WERI-Rb-1 (cell line): ENCODE measurements at places on chromosomes 5 and 9.

DNA sequence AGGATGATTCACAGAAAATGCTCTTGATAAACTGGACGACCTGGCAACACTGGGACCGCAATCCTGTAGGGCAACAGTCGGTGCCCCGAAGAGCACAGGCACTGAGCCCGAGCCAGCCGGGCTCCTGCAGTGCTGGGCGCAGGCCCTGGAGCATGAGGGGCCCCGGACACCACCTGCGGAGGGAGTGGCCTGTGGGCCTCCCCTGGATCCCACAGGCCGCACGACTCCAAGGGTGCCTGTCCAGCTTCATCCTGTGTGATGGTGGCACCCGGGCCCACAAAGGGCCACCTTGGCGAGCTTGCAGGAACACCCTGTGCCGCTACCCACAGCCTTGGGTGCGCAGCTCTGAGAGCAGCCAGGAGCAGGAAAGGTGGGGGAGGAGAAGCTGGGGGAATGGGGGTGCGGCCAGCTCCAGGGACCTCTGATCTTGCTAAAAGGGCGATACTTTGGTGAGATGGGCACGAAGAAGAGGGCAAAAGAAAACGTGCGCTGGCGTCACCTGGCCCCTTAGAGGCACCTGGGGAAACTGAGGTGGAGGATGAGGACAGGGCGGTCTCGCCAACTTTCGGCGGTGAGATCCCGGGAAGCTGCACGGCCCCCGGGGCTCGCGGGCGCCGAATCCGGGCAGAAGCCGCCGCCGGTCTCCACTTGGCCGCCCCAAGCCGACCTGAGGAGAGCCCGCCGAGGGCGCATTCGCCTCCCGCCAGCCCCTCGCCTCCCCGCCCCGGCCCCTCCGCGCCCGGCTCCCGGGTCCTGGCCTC lies 722 bp downstream of the TBC1D9B start:
- no peak for DNase-seq

DNA sequence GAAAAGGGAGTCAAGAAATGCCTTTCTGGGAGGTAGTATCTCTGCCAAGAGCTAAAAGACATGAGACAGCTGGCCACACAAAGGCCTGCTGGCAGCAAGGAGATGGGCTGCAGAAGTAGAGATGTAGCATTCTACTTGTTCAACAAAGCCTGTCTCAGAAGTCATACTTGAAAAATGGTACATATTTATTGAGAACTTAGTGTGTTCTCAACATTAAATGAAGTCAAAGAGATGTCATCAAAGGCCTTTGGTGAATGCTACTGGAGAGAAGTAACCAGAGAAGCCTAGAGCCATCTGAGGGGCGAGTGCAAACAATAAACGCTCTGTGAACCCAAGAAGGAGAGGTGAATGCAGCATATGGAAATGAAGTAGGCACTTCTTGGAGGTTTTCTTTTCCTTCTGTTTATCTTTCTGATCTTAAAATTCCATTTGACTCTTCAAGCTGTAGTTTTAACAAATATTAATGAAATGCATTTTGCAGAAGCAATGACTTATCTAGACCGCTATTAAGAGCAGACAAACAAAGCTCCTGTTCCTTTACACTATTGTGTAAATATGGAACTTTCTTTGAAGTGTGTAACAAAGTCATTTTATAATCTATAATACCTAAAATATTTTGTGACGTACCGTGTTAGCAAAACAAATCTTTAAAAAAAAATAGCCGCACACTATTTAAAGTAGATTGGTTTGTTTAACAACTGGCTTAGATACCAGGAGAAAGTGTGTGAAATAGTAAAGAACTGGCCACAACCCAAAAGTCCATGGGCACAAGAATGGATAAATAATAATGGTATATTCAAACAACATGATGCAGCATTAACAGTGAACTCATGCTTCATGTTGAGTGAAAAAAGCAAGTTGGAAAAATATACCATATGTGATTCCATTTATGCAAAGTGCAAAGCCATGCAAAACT lies 70.2 kb downstream of the ZNF608 start:
- no peak for DNase-seq

GRCh38 chr5:96203761-96204160 lies 229.3 kb downstream of the PCSK1 start:
- DNase-seq, result no peak

DNA sequence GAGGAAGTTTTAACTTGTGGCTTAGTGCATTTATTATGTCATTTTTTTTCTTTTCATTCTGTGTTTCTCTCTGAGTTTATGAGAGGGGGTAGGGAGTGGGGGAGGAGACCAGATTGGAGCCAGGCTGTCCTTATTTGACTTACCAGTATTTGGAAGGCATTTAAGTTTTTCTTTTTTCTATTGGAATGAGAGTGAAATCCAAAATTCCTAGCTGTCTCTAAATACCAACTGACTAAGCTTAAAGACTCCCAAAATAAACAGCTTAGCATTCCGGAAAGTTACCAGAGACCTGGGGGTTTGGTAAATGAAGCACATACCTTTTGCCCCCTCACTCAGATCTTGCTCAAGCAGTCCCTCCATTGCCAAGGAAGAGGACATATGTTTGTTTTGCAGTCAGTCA lies 581.9 kb upstream of the BRINP1 start:
- DNase-seq, result no peak

DNA sequence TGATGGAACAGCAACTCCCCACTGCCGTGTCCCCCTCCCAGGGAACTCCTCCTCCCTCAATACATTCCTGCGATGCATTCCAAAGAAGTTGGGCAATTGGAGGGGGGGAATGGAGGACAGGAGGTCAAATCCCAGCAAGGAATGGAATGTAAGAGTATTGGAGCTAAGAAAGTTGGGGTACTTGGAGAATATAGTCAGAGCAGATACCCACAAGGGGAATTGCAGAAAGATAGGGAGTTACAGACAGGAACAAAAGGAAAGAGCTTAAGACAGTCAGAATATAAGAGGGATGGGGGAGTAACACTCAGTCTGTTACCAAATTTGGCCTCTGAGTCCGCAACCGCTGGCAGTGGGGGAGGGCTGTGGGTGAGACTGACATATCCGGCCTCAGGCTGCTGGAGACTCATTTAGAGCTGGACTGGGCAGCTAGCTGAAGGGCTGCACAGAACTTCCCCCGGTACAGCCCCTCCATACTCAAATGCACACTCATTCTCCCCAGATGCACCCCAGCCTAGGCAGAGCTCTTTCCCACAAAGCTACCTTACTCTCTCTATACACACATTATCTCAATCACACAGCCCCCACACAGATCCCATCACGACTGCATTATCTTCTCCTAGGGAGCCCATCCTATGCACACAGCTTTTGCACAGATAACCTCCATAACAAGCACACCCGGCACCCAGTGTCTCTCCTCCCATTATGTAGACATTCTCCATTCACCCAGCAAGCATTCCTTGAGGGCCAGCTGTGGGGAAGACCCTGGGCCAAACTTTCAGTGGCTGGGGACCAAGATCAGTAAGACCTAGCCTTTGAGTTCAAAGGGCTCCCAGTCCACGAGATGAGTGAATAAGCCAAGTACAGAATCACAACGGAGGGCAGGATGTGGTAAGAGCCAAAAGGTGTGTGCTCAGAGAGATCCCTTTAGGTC lies 3.7 kb downstream of the TLN1 start:
- DNase-seq, result no peak

DNA sequence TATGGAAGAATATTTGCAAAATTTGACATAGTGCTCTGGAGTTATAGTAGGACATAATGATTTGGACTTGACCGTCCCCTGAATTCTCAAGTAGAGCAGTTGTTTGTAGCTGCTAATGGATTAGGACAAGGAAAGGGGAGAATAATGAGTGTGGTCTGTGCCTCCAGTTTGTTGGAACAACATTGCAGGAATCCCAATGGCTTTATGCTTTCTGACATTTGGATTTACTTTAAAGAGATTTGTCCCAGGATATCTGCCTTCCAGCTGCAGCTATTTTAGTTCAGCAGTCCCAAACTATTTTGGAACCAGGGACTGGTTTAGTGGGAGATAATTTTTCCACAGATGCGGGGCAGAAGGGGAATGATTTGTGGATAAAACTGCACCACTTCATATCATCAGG lies 648.2 kb downstream of the SLCO4C1 start:
- no peak for DNase-seq

GRCh38 chr5:93586736-93587596 lies 3.9 kb downstream of the NR2F1 start:
- DNase-seq, result no peak

- DNase-seq, result no peak
Measured at GRCh38 chr5:39058178-39058921, 15.8 kb downstream of the RICTOR start.

DNA sequence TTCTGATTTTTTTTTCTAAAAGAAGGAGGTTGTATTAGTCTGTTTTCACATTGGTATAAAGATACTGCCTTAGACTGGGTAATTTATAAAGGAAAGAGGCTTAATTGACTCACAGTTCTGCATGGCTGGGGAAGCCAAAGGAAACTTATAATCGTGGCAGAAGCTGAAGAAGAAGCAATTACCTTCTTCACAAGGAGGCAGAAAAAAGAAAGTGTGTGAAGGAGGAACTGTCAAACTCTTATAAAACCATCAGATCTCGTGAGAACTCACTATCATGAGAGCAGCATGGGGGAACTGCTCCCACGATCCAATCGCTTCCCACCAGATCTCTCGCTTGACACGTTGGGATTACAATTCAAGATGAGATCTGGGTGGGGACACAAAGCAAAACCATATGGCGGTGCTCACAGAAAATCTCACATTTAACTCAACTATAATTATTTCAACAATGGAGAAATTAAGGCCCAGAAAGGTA lies 27.1 kb downstream of the DPYSL3 start:
- peak; percentile 65 for DNase-seq

DNA sequence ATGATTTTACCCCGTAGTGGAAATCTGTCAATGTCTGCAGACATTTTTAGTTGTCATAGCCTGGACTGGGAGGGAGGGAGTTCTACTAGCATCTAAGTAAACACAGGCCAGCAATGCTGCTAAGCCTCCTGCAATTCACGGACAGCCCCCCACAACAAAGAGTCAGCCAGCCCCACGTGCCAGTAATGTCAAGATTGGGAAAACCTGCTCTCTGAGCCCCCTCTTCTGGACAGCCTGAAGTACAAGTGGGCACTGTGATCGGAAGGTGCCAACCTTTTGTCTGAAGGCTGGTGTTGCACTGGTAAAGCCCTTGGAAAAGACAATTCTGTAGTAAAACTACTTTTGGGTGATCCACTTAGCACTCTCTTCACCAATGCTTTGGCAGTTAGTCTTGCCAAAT lies 154.5 kb downstream of the TARS1 start:
- DNase-seq, result no peak

DNA sequence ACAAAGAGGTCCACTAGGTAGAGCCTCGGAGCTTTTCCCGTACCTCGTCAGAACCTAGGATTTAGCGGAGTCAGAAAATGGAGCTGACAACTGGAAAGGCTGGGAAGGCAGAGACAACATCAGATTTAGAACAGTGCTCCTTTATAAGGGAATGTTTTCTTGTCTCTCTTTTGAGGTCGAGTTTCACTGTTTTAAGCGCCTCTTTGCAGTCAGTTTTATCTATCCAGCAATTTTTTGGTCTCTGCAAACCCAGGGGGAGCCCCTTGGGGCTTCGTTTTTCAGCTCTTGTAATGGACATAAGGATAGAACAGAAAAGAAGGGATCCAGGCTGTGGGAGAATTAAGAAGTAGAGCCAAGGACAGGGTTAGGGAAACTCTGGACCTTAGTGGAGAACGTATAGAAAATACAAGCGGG lies 80.5 kb downstream of the FNBP1 start:
- no peak for DNase-seq

- DNase-seq, result no peak
Measured at GRCh38 chr5:167582886-167583285, 708.6 kb upstream of the WWC1 start.

GRCh38 chr5:135916638-135917263 lies 21.1 kb upstream of the IL9 start:
- no peak for DNase-seq

GRCh38 chr5:141186897-141187512 lies at the start of gene PCDHB9:
TSS of gene PCDHB9 (plus strand) at chr5:141187161. CDS start at chr5:141187319, 158 bp downstream.
- DNase-seq, result peak; percentile 69

- DNase-seq, result no peak
Measured at GRCh38 chr9:28528049-28528448, 954.8 kb upstream of the C9orf72 start.

DNA sequence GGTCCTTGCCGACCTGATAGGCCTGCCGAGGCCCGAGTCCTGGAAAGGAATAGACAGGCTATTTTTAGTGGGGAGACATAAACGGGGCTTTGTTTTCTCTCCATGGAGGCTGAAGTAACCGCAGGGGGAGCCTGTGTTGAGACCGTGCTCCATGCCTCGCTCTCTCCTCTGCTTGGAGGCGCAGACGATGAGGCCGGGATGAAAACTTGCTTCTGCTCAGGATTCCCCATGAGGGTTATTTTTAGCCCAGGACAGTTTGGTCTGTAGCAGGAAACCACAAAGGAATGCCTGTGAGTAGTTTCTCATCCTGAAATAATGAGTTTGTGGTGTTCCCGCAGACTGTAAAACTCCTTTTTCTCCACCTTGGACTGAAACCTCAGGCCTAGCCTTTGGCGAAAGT lies 81.9 kb upstream of the RARS1 start:
- no peak for DNase-seq

GRCh38 chr5:148427370-148428042 lies 43.7 kb downstream of the FBXO38 start:
- DNase-seq, result no peak

- no peak for DNase-seq
Measured at GRCh38 chr5:107513337-107514085, 157.2 kb downstream of the EFNA5 start.

GRCh38 chr5:146825033-146825432 lies 53.5 kb downstream of the PPP2R2B start:
- DNase-seq, result no peak

- no peak for DNase-seq
Measured at GRCh38 chr9:127707766-127708165, 978 bp downstream of the CFAP157 start.

DNA sequence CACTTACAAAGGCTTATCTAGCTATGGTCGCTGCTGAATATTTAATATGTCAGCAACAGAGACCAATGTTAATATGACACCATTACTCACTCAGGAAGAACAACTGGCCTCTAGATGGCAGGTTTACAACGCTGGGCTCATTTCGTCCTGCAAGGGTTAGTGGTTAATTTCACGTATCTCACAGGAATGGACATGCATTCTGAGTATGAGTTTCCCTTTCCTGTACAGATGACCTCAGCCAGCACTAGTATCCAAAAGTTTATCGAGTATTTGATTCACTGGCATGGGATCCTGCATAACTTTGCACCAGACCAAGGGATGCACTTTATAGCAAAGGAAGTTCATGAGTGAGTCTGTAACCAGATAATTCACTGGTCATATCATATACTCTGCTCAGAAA lies 8.7 kb upstream of the TRPC7 start:
- DNase-seq, result peak; percentile 58

DNA sequence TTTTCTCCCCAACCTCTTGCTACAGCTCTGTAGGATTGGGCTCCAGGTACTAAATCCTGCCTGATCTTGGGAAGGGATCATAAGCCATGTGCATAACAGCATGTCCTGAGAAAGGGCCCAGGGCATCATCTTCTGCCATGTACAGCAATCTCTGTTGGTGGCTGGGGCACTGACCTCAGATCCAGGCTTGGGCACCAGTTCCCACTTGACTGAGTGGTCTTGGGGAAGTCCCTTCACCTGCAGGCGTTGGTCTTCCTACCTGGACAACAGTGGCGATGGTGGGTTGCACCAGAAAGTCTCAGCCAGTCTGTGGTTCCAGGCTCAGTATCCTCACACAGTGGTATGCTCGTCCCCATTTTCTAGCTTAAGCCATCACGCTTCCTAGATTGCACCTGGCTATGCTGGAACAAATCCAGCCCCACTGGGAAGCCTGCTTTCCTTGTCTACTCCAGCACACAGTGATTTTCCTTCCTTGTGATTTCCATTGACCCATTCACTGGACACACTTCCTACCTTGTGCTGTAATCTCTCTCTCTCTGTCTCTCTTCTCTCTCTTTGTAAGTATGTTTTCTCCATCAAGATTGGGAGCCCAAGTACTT lies 121.7 kb upstream of the PITX1 start:
- DNase-seq, result no peak
